ENCODE measurements at places on chromosomes 5 and 9.

DNA sequence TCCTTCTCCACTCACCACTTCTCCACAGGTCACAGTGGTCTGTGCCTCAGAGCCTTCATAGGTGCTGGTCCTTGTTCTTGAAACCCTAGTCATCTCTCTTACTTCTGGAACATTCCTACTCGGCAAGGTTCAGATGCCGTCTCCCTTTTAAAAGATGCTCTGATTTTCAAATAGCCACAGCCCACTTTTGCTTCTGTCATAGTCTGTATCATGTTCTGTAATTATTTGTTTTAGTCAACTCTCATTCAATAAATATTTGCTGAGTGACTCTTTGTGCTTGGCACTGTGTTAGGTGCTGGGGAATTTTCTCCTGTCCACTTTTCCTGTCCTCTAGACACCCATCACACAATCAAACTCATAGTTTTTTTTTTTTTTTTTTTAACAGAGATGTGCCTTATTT lies 181.3 kb upstream of the IL12B start:
- no peak for DNase-seq

DNA sequence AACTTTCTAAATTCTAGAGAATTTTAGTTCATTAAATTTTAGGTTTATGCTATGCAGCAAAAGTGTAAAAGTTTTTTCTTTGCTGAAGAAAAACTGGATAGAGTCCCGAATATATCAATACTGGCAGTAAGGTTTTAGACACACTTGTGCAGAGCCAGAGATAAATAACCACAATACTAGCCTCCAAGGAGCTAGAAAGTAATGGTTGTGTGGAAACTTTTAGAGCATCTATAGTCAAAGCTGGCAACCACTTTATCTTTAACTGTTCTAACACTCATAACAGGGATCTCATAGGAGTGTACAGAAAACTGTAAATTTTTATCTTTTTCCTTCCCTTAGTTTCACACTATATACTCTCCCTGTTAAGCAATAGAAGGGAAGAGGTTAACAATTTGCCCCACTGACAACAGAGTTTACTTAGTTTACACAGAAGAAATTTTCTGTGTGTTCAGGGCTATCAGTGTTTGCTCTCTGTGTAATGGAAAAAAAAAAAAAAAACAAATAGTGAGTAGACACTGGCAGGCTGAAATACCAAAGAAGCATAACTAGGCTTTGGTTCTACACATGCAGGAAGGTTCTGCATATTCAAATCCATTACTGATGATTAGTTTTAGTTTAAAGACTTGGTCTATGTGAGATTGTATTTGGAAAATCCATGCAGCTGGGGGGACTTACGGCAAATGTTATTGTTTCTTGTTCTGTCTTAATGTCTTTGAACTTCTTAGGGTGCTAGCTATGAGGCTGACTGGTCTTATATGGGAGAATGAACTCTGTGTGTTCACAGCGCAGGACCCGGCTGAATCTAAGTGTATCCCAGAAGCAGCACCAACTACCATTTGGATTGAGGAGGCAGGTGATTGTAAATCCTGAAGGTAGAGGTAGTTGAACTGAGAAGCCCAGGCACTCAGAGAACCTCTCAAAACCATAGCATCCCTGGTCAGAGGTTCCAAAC lies 187.6 kb downstream of the PCSK1 start:
- no peak for DNase-seq

- DNase-seq: no peak
Measured at GRCh38 chr9:68704498-68704813, 584 bp upstream of the PIP5K1B start.

DNA sequence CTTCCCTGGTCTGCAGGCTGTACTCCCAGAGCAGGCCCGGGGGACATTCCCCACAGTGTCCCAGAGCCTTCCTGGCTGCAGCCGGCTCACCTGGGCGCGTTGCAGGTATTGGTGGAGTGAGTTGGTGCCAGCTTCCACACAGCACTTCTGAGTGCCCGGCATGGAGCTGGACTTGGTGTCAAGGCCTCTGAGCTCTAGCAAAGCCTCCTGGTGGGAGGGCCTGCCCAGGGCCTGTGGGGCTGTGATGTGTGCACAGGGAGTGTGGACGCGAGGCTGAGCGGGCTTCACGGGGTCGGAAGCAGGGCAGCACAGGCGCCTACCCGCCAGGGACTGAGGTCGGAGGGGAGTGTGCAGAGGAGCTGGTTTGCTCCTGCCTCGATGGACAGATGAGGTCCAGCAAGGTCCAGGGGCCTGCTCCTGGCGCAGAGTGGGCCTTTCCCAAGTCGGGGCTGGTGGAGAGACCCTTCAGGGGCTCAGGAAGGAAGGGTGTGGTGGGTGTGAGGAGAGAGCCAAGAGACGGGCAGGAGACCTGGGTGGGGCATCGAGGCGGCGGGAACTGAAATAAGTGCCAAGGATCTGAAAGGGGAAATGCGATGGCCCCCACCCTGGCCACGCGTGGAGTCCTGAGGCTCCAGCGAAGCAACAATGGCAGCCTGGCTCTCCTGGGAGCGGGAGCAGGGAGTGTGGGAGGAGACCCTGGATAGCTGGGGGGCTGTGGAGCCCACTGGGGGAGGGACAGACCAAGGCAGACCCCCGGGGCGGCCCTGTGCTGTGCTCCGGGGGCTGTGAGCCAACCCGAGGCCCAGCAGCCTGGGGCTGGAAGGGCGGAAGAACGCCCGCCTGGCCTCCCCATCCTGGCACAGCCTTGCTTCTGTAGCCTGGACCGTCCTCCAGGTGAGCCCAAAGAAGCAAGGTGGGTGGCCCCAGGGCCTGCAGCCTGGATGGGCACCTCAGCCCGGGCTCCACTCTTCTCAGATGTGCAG lies 78.4 kb downstream of the RXRA start:
- no peak for DNase-seq

DNA sequence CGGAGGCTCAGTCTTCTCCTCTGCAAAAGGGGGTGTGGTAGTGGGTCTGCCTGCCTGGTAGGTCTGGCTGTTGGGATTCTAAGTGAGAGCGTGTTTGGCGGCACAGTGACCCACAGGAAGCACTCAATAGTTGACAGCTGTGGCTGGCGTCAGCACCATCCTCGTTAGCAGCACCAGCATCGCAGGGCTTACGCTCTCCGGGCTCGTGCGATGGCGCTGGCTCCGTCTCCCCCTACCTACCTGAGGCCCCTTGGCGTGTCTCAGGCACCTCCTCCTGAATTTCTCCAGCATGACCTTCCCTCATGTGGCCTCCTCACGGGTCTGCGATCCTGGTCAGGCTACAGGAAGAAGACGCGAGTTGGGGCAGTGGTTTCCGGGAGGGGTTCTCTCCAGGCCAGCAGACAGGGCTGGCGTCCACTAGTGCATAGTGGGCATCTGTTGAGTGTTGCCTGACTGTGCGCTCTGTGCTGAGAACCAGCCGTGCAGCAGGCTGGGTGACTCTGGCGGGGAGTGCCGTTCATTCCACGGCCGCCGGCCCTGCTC lies 66.9 kb downstream of the HMCN2 start:
- DNase-seq: no peak

GRCh38 chr9:95005278-95006143 lies 279.0 kb downstream of the AOPEP start:
- no peak for DNase-seq

DNA sequence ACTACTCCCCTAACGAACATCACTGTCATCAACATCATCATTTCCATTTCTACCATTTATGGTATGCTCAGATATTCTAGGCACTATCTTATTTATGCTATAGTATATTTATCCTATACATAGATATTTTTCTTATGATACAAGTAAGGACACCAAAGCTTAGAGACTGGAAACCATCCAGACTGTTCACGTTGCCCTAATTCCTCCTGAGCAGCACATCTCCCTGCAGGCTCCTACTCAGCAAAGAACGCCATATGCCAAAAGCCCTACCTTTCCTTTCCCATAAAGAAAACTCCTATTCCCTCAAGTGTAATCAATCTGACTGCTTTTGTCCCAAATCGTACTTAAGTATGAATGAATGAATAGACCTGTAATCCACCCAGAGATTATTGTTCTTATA lies 247.0 kb downstream of the PRELID2 start:
- DNase-seq: no peak

GRCh38 chr5:54171645-54172384 lies 138.6 kb downstream of the ARL15 start:
- no peak for DNase-seq

DNA sequence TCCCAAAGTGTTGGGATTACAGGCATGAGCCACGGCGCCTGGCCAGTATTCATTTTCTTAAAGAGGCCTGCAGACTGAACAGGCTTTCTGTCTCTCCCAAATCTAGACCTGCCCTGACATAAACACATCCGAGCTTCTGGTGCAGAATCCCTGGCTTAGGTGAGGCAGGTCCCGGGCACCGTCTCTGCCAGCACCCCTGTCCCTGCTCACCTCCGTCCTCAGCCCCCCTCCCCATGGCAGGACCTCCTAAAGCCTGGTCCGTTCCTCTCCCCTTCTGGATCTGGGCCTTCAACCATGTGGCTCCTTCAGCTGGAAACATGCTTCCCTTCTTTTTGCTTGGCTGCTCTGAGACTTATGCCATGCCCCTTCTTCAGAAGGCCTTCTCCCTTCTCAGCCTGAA lies 22.7 kb upstream of the RXRA start:
- DNase-seq: no peak

DNA sequence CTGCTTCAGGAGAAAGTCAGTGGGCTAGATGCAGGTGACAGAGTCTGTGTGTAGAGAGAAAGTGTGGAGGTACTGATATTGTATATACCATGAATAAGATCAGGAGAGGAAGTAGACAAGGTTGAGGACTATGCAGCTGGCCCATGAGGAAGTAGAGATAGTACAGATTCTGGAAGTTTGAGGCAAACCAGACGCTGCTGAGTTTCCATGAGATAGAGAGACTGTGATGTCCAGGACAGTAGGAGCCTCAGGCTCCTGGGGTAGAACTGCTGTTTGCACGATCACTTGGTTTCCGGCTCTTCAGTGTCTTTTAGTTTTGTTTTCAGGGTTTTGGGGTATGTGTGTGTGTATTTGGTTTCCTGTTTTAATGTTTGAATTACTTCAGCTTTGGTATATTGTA lies 13.6 kb downstream of the OTULINL start:
- no peak for DNase-seq
